NCI-H510A treated with DMSO at 0.1 percent for 48 hours (cell line): ENCODE measurements at places on chromosomes 1 and 21.

DNA sequence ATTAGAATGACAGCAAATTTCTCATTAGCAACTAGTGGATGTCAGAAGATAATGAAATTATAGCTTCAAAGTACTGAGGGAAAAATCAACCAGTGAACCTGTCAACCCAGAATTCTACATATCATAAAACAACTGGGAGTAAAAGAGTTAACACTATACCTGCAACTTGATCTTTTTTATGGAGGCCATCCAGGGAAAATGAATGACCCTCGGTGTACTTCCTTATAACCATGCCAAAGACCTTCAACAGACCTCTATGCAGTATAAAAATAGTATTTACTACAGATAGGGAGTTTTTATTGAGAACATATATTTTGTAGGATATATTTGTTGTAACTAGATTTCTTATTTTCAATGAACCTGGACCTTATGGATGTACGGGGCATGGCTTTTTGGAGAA lies 392.5 kb upstream of the ZRANB2 start:
- DNase-seq: no peak

DNA sequence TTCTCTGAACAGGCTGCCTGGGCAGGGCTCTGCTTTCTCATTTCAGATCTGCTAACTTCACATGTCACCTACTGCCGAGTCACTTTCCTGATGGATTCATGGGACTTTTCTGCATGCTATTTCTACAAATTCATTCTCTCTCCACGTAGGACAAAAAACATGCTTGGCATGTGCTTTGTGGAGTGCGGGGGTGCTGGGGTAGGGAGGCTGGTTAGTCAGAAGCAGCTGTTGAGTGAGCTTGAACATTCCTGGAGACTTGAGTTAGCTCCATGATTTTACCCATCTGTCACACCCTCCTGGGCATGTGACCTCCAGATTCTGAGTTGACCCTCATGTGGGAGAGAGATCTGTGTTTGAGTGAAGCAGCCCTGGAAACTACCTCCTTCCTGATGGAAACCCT lies 71.4 kb downstream of the UCK2 start:
- no peak for DNase-seq

GRCh38 chr1:98963064-98963758 lies 41.5 kb downstream of the PLPPR5 start:
- DNase-seq: no peak

GRCh38 chr1:220701974-220702373 lies 11.8 kb downstream of the C1orf115 start:
- no peak for DNase-seq

- no peak for DNase-seq
Observed at GRCh38 chr1:12481928-12482327, 136.1 kb downstream of the DHRS3 start.

DNA sequence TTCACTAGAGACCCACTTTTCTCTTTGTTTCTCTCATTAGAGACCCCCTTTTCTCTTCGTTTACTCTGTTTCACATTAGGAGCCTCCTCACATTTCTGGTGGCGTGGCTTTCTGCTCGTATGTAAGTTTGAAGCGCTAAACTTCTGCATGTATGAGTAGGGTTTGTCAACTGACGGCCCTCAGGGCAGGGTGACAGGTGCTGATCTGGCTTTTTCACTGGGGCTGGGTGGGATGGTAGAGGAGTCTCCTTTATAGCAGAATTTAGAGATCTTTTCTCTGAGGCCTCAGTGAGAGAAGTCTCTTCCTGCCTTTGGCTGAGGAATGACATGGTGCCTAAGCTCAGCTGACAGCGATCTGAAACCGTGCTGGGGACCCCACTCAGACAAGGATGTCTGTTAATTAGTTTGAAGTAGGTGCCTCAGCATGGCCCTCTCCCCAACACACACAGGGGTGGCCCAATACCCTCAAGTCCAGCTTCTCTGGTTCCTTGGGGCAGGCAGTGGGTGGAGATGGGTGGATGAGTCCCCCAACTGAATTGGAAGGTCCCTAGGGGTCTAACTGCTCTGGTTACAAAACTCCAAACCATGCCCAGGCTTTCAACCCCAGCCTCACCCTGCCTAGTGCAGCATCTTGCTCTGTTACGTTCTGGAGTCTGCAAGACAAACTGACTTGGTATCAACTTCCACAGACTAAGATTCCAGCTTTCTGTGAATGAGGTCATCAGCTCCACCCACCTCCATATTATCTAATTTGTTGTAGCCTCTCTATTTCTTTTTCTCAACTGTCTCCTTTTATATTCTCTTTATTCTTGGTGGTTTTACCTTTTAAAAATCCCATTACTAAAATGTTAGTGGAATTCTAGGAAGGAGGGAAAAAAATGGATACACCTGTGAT lies 3.2 kb downstream of the SLC1A7 start:
- DNase-seq: no peak

DNA sequence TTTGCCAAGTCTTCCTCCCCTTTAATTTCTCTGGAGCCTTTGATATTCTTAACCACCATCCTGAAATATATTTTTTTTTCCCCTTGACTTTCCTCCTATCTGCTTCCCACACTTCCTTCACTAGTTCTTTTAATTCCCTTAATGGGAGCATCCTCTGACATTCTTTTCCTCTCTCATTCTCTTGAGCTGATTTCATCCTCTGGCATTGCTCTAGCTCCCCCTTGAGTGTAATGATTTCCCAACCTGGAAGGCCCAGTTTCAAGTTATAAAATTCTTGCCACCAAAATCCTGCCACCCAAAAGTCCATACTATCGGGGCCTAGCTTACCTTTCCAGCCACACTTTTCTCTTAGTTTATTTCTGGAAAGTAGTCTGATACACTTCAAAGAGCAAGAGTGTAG lies 39.5 kb upstream of the UBE2U start:
- no peak for DNase-seq

GRCh38 chr1:245645894-245646293 lies 491.1 kb downstream of the KIF26B start:
- no peak for DNase-seq

- DNase-seq: no peak
Observed at GRCh38 chr1:160056648-160057169, 13.3 kb downstream of the KCNJ10 start.

- DNase-seq: no peak
Observed at GRCh38 chr1:17895986-17896385, 140.9 kb downstream of the ACTL8 start.

- DNase-seq: no peak
Observed at GRCh38 chr1:93349231-93350135, 3.8 kb downstream of the DR1 start.

GRCh38 chr1:26168410-26169197 lies at the start of gene C1orf232:
C1orf232 (minus strand) TSS chr1:26168963; CDS start chr1:26168499, 464 bp downstream.
- DNase-seq: peak; percentile 54

DNA sequence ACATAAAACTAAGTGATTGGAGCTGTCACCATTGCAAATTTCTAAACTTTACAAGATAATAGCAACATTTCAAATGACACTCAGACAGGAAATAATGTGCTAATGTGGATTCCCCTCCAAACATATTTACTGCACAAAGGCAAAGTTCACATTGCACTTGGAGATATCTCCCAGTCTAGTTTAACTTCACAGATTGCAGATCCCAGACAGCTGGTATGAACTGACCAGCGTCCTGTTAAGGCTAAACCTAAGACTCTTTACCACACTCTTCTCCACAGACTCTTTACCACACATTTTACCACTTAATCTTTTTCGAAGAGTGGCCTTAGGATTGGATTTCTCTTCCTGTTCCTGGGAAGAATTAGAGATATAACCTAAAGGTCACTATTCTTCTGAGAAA lies 40.6 kb upstream of the HSD3B1 start:
- no peak for DNase-seq

GRCh38 chr1:215777370-215777925 lies 210.3 kb downstream of the KCTD3 start:
- DNase-seq: no peak

DNA sequence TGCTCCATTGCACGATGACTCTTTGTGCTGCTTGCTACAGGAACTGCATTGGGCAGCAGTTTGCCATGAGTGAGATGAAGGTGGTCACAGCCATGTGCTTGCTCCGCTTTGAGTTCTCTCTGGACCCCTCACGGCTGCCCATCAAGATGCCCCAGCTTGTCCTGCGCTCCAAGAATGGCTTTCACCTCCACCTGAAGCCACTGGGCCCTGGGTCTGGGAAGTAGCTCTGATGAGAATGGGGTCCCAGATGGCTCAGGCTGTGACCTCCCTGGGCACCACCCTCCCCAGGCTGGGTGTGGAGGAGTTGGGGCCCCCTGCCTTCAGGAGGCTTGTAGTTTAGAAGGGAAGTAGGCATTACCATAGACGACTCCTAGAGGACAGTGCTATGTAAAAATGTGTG lies 19.7 kb downstream of the CYP4B1 start:
- no peak for DNase-seq

DNA sequence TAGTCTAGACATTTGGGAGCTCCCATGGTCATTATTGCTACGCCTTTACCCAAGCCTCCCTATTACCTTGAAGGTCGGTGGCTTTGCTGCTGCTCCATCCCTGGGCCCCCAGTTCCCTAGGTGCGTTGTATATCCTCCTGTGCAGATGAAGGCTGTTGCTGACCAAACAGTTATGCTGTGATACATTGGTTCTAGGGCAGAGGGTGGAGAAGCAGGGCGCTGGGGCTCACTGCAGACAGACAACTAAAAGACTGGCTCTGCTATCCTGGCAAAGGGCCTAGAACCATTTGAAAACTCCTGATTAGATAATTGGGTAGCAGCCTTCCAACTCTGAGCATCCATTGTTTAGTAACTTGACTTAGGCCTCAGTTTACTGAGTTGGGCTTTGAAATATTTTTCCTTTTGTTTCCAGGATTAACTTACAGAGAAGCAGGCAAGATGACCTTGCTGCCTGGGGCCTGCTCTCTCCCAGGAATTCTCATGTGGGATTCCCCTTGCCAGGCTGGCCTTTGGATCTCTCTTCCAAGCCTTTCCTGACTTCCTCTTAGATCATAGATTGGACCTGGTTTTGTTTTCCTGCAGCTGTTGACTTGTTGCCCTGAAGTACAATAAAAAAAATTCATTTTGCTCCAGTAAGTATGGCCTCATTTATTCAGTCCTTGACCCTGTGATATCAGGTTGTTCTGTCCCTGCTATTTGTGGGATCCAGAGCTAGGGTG lies 15.5 kb downstream of the CHI3L2 start:
- DNase-seq: no peak

- peak; percentile 99 for DNase-seq
Observed at GRCh38 chr1:40449684-40450494, at the start of gene ZFP69B. ZFP69B (plus strand) TSS chr1:40450476; CDS start chr1:40450962, 486 bp downstream.

- peak; percentile 71 for DNase-seq
Observed at GRCh38 chr1:32724678-32725614, 22.4 kb upstream of the SYNC start.

- DNase-seq: no peak
Observed at GRCh38 chr1:41423511-41424191, 60.8 kb downstream of the EDN2 start.

GRCh38 chr1:25807480-25808390 lies 7.7 kb downstream of the SELENON start:
- no peak for DNase-seq

DNA sequence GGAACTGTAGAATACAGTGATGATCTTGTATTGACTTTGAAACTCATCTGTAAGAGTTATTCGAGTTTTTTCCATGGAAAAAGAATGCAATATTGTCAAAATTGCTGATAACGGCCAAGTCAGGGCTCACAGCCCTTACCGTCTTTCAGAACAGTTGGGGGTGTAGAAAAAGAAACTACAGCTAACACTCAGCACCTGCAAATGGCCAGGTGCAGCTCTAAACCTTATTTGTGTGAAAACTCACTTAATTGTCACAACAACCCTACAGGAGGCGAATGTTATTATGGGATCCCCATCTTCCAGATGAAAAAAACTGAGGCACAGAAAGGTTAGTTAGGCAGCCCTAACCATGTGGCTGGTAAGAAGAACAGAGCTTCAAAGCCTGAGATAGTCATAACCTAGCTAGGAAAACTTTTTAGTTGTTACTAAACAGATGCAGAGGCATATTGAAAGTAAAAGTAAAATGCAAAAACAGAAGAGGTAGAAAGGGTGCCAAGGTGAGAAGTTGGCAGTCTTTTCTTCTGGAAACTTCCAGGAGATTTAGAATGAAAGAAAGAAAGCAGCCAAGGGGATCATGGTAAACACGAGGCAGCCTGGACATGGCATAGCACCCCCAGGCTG lies 76.4 kb downstream of the DSCAM start:
- DNase-seq: no peak

DNA sequence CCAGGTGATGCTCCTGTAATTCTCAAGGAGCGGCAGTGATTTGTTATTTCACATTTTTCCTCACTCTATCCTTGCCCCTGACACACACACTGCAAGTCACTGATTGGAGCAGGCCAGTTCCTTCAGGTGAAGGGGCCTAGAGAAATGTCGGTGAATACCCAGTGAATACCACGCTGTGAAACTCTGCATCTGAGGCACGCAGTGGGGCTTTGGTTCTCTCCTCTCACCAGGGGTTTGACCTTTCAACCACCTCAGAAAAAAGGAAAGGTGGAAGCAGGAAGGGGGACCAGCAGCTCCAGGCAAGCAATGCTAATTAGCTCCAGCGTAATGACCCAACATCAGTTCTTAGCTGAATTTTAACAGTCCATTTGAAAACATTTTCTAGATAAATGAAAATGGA lies 532 bp upstream of the FAM177B start:
- no peak for DNase-seq

DNA sequence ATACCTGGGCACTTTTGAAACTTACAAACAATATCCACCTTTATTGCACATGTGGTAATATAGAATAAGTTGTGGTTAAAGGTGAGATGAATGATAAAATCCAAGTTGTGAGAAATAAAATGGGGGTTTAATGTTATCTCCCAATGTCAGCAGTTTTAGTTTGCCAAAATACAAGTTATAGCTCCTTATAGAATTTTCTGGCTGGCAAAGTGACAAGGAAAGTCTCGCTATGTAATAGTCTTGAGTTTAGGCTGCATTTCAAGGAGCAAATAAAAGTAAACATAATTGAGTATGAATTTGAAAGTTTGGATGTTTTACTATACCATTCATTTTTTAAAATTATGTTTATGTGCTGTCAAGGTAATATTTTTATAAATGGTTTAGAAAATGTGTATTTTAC lies 15.0 kb upstream of the NEXN start:
- no peak for DNase-seq

DNA sequence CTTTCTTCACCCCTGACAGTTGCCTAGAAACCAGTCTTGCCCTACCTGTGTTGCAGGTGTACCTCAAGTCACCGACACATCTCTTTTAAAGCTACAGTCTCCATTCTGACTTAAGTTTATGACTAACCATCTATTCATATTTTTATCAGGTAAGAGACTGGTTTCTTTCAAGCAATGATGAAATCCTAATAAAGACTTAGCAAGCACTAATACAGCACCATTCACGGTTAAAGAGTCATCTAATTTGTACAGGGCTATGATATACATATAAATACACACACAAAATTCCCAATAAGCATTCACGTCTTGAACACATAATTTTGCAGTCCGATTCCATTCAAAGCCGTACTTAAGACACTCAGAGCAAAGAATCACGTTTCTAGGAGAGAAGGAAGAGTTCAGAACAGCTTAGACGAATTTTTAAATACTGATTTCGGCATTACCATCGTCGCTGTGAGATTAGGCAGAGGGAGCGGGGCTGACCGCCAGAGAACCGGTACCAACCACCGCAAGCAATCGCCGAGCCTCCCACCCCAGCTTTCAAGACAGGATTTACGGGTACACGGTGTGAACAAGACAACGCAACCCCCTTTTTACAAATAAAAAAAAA lies 943 bp downstream of the ERRFI1 start:
- peak; percentile 95 for DNase-seq

GRCh38 chr1:36531833-36532232 lies 49.1 kb upstream of the CSF3R start:
- DNase-seq: no peak

- no peak for DNase-seq
Observed at GRCh38 chr1:213268221-213268620, 217.2 kb downstream of the RPS6KC1 start.

- DNase-seq: no peak
Observed at GRCh38 chr1:235455823-235456222, 48.4 kb downstream of the B3GALNT2 start.

GRCh38 chr21:41901099-41901498 lies 22.0 kb upstream of the PRDM15 start:
- DNase-seq: no peak
